ENCODE measurements at places on chromosomes 3 and 15.
A peak's percentile ranks its signal among the peaks of the same experiment; 100 is the strongest.

DNA sequence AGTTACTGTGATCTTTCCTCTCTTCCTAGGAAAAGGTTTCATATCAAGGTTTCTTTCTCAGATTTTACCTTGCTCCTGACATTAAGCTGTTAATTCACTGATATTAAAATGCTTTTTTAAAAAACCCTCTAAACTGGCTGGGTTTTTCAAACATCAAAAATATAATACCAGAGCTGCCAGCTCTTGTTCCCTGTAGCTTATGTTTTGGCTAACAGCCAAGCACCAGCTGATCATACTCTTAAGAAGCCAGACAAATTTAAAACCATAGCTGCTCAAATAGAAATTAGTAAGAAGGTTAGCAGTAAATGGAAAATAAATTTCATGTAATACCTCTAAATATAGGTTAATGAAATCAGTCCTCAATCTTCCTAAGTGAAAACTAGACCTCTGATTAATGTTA is 657.5 kb downstream of the GRM7 start:
- DNase-seq: peak; percentile 45

DNA sequence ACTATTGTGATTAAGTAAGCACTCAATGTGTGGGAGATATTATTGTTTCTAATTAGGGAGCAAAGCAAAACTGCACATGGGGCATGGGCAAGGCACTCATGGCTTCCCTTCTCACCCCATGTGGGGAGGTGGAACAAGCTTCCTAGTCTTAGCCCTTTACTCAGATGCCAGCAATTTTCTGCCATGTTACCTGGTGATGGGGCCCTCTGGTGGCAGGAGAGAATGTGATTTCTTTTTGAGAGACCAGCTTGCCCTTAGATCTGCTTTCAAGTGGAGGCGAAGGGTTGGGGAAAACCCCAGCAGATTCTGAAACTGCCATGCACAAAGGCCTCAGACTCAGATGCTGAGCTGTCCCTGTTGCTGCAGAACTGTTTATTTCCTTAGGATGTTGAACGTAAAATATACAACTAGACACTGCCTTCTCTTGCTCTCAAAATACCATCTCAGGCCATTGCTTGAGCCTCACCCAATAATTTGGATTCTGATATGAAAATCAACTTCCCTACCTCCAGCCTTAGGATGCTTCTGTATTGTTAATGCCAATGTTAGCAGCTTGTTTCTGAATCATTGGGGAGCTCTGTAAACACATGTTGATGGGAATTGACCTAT is 130.2 kb upstream of the TPRG1 start:
- DNase-seq: peak; percentile 16

- no peak for DNase-seq
These were observed 28.9 kb upstream of the ACP3 start for GRCh38 chr3:132288357-132288756.

GRCh38 chr3:135091946-135092345 is 296.9 kb downstream of the EPHB1 start:
- no peak for DNase-seq

GRCh38 chr3:7682822-7683229 is 818.8 kb upstream of the LMCD1 start:
- DNase-seq: peak; percentile 38

GRCh38 chr3:184523825-184524615 is 37.6 kb upstream of the EPHB3 start:
- no peak for DNase-seq

GRCh38 chr3:172595664-172596393 is 72.6 kb upstream of the TNFSF10 start:
- peak; percentile 53 for DNase-seq

DNA sequence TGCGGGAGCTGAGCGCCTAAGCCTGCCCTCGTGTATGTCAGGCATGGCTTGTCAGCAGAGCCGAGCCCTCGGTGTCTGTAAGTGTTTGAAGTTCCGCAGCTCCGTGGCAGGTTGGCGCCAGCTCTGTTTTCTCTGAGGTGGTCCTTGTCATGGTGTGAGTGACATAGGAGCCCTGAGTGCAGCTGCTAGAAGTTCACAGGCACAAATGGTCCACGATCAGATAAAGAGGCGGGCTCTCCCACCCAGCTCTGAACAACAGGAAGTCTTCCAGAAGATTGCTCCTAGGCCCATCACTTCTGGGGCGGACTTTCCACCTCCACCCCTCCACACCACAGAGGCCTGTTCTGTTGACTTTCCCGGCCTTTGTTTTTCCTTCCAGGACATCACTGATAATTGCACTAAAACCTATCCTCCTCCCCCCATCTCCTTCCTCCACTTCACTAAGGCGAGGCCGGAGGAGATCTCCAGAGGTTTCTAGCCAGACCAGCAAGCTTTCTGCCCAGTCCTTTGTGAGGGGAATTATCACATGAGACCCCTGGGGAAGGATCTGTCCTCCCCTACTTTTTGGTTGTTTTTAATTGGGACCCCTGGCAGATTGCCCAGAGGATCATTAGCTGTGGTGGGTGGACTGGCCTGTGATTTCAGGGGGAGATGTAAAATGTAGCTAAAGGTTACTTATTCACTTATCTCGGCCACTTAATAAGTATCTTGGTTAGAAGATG is 19.9 kb downstream of the ITPR1 start:
- DNase-seq: no peak

DNA sequence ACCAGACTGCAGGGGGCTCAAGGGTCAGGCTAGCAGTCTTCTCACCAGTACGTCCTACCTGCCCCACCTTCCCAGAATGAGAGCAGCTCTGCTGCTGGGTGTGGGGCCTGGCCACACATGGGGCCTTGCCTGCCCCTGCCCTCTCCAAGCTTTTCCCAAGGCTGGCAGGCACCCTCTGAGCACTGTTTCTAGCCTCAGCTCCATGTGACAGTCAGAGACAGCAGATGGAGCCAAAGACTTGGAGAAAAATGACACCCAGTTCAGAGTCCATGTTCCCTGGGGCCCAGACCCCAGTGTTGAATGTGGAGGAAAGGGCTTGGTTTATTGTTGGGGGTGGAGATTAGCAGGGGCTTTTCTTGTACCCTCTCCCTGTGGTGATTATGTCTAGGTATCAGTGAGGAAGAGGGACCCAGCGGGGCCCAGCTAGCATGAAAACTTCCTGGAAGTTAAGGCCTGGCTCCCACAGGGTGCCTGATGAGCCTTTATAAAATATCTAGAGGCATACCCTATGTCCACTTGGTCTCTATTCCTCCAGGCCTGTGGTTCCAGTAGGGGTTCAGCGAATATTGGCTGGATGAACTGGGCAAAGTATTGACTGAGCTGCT is 153.8 kb downstream of the EEFSEC start:
- no peak for DNase-seq

DNA sequence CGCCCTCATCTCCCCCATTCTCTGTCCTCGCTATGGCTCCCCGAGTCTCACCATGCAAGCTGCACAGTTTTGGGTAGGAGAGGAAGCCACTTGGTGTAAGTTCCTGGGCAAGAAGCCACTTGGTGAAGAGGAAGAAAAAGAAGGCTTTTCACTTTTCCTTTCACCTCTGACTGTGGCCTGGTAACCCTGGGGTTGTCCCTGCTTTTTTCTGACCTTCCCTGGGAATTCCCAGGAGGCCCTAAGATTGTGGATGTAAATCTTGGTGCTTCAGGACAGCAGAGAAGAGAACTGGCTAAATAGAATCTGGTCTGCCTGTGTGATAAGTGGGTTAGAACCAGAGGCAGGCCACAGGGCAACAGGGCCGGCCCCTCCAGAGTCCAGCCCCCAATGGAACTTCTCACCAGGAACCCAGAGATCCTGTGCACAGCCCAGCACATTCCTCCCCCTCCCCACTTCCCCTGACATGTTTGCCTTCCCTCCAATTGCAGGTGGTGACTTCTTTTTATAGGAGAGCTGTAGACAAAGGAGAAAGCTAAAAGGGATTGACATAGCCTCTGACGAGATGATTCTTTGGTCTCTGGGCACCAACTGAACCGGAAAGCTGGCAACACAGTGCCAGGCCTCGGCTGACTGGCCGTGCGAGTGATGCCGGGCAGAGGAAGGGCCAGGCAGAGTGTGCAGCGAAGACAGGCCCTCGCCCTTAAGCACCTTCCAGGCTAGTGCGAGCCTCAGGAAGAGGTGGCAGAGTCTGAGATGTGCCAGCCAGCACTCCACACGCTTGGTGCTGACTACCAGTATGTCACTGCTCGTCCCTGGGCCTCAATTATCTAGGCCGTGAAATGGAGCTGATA is 19.4 kb upstream of the SKOR1 start:
- no peak for DNase-seq

DNA sequence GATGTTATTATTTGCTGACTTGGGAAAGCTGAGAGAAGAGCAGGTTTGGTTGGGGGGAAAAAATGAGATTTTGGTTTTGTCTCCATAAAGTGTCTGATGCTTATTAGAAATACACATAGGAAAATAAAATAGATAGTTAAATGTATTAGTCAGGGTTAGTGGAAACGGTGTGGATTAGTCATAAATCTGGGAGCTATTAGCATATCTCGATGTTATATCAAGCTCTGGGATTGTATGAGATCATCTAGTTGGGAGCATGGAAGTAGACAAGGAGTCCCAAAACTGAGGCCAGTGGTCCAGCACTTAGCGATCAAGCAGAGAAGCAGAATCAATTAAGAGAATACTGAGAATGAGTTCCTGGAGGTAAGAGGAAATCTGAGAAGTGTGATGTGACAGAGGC is 845.5 kb downstream of the ROBO2 start:
- no peak for DNase-seq

GRCh38 chr15:71649894-71650293 is 160.5 kb upstream of the NR2E3 start:
- no peak for DNase-seq

GRCh38 chr3:2024713-2025112 is 74.0 kb upstream of the CNTN4 start:
- DNase-seq: no peak

- DNase-seq: no peak
These were observed 23.9 kb upstream of the HEG1 start for GRCh38 chr3:125079675-125080045.

- no peak for DNase-seq
These were observed 10.6 kb downstream of the FSTL1 start for GRCh38 chr3:120440001-120440703.

- DNase-seq: peak; percentile 81
These were observed 5.5 kb upstream of the CD200 start for GRCh38 chr3:112327371-112327951.

GRCh38 chr3:142977399-142977728 is 13.9 kb upstream of the PAQR9 start:
- no peak for DNase-seq

GRCh38 chr3:5020242-5020722 is 41.0 kb downstream of the BHLHE40 start:
- no peak for DNase-seq

DNA sequence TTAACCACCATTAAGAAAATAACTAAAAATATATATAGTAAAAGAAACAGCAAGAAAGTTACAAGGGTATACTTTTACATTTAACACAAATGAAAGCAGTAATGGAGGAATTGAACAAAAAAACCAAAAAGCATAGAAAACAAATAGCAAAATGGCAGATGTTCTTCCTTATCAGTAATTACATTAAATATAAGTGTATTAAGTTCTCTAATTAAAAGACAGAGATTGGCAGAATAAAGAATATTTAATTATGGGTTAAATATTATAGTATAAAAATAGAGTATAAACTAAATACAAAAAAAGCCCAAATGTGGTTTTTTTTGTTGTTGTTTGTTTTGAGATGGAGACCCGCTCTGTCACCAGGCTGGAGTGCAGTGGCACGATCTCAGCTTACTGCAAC is 20.5 kb downstream of the EHHADH start:
- no peak for DNase-seq

GRCh38 chr15:88909956-88910831 is 3.0 kb downstream of the MFGE8 start:
- no peak for DNase-seq

DNA sequence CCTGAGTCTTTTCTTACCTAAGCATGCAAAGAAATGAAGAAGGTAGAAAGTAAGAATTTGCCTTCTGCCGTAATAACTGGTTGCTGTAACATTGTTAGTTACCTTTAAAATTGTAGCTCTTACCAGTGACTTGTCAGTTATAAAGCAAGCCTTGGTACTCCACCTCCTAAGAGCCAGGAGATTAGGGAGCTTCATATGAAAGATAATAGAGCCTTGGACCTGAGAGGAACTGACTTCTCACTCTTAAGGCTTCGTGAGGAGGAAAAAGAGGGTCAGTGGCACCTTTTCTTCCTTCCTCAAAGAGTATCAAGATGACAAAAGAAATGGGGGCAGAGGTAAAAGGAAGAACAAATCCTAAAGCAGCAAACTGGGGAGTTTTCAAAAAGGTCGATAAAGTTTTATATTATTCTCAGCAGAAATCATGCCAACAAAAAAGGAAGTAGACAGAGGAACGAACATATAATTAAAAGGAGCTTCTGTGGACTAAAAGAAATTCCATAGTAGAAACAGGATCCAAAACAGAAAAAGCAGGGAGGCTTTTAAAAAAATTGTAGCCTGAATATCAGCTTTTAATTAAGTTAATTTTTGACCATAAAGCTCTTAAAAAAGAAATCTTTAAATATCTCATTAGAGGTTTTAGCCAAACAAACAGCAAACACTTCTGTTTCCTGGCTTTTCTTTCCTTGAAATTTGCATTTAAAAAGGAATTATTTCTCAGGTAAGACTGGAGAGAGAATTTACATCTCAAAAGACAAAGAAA is 847.1 kb upstream of the ALCAM start:
- DNase-seq: no peak

DNA sequence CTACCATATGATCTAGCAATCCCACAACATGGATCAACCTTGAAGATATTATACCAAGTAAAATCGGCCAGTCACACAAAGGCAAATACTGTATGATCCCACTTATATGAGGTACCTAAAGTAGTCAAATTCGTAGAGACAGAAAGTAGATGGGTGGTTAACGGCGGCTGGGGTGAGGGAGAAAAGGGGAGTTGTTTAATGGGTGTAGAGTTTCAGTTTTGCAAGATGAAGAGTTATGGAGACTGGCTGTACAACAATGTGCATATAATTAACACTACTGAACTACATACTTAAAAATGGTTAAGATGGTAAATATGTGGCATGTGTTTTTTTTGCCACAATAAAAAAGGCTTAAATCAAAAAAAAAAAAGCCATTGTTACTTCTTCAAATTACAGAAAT is 60.4 kb downstream of the GPR176 start:
- no peak for DNase-seq

GRCh38 chr3:159899166-159899565 is 89.5 kb upstream of the IL12A start:
- DNase-seq: no peak

DNA sequence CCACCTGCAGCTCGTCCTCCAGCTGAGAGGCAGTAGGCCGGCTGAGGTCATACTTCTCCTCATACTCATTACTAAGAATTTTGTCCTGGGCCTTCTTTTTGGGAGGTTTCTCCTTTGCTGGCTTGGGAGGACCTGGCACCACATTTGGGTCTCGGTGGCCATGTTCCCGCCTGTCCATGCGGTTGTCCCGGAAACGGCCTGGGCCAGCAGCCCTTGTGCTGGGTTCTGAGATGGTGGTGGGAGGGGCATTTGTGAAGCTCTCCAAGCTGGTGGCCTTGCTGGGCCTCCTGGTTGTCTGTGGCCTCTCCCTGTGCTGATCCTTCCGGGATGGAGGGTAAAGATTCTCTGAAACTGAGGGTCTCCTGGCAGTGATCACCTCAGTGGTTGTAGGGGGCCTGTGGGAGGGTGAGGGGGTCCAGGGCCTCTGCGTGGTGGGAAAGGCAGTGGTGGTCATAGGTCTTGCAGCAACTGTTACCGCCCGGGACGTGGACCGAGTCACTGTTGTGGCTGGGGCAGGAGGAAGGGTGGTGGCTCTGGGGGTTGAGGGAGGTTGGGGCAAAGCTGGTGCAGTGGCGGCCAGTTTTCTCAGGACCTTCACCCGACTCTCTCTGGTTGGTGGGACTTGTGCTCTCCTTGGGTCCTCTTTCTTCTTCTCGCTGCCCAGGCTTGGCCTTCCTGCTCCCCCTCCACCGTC is 2.5 kb downstream of the CCDC80 start:
- DNase-seq: peak; percentile 41

GRCh38 chr3:169644750-169645149 is 18.8 kb downstream of the MECOM start:
- DNase-seq: no peak
